ENCODE measurements at places on chromosomes 7 and 10. TPM values are rescaled to one million over a fixed set of nuclear protein-coding genes. Genes with fewer than 3 reads are reported as not detected.
A peak's percentile ranks its signal among the peaks of the same experiment; 100 is the strongest.

FGFR2 gene
- not detected for total RNA-seq

EBF3 gene
- total RNA-seq: not detected

VSTM4 gene
- total RNA-seq: not detected

BCAP29 gene
- total RNA-seq: 24.9 TPM

GRCh38 chr10:101545898-101546297, 42.2 kb downstream of the POLL start:
- DNase-seq: no peak

- DNase-seq: no peak
Observed at GRCh38 chr7:44508328-44509030, 18.0 kb upstream of the NUDCD3 start.

GRCh38 chr7:1911571-1911970, 241.5 kb downstream of the ELFN1 start:
- no peak for DNase-seq

DNA sequence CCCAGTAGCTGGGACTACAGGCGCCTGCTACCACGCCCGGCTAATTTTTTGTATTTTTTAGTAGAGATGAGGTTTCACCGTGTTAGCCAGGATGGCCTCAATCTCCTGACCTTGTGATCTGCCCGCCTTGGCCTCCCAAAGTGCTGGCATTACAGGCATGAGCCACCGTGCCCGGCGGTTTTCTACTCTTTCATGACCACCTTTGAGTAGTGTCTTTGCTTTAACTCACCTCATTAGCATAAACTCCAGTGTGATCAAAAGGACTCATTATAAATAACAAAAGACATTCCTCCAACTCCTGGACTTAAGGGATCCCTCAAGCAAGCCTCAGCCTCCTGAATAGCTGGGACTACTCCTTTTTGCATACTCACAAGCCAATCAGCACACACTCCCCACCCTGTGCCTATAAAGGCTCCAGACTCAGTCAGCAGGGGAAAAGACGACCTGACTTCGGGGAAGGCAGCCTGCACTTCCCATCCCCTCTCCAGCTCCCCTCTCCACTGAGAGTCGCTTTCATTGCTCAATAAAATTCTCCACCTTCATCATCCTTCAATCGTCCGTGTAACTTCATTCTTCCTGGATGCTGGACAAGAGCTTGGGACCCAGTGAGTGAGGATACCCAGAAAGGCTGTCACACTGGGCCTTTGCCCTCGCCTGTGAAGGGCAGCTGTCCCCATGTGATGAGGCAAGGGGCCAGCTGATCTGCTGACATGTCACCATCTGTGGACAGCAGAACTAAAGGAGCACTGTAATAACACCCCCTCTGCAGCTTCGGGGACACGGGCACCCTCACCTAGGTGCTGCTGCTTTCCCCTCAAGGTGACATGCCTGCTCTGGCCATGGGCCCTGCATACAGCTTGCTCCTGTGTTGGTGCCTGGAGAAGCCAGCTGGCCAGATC, 35.0 kb upstream of the EIF4H start:
- no peak for DNase-seq

DNA sequence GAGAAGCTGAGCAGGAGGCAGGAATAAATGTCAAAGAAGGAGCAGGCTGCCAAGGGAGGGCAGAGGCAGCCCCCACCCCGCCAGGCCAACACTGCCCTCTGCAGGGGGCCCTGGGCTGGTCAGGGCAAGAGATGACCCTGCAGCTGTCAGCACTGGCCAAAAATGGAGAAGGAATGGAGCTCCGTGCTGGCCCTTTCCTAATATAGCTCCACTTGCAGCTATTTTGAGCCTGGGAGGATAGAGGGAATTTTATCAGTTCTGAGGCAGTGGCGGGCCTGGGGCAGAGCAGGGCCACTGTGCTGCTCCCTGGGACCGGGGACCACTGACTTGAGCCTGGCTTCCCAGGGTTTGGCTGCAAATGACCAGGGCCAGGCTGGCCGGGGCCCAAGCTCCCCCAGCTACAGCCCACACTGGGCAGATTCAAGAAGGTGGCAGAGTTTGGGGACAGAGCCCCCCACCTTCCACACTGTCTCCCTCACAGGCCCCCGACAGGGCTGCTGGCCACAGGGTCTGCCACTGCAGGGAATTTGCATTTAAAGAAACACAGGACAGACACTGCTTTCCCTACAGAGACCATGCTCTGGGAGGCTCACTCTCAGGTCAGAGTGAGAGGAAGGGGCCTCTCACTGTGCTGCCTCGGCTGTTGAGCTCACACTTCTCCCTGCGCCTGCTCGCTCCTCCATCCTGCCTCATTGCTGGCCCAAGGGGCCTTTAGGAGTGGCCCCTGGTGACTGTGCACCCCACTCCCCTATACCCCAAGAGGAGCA, 16.2 kb downstream of the LDB3 start:
- DNase-seq: no peak

GRCh38 chr10:92239600-92240288, 51.1 kb downstream of the CPEB3 start:
- DNase-seq: peak; percentile 56

- no peak for DNase-seq
Observed at GRCh38 chr10:101257491-101257890, 28.2 kb upstream of the LBX1 start.

- no peak for DNase-seq
Observed at GRCh38 chr7:44367475-44368043, 42.2 kb upstream of the CAMK2B start.

DNA sequence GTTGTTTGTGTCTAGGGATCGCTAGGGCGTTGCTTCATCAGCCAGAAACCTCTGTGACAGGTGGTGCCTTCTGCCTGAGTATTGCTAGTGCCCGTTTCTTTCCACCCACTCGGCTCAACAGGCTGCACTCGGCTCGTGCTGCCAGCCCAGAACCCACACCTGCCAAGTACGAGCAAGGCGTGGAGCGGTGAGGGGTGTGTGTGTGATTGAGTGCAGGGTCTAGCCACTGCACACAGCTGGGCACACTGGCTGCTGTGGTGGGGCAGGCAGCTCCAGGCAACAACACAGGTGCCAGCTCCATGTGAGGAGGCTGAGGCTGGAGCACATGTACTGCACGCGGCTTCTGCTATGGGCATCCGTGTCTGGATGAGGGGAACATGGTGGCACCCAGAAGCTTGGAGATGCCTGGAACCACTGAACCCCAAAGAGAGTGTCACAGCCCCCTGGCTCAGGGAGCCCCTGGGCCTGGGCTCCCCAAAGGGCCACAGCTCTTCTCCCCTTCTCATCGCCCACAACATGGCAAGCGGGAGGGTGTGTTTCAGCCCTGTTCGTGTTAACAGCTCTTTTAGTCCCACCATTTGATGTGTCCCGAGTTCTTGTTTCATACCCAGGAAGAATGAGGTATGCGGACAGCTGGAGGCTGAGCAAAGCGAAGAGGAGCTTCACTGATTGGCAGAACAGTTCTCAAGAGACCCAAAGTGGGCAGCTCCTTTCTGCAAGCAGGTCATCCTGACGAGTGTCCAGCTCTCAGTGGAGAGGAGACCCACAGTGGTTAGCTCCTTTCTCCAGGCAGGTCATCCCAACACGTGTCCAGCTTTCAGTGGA, 78.1 kb downstream of the HDAC9 start:
- DNase-seq: peak; percentile 32

All from activated B cell treated with CpG ODN at 0.5 μM for 24 hours (primary cell).